ENCODE measurements at places on chromosomes 2 and 18.

- DNase-seq = no peak
Measured at GRCh38 chr18:36328385-36328858, 30.9 kb downstream of the FHOD3 start.

DNA sequence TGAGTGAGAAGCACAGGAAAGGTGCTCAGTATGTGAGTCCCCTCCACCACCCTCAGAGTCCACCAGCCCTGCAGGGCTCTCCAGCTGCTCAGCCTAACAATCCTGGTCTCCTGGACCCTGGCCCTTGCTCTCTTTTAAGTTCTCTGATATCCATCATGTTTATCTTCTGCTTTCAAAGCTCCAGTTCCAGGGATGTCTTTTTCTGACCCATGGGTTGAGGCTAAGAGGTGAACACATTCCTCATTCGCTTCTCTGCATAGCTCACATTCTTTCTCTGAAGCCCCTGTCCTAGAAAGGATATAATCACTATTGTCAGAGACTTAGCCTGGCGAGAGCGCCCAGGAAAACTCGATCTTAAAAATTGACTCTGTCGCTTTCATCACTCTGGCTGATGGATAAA, 86.4 kb downstream of the ARL4C start:
- DNase-seq = no peak

DNA sequence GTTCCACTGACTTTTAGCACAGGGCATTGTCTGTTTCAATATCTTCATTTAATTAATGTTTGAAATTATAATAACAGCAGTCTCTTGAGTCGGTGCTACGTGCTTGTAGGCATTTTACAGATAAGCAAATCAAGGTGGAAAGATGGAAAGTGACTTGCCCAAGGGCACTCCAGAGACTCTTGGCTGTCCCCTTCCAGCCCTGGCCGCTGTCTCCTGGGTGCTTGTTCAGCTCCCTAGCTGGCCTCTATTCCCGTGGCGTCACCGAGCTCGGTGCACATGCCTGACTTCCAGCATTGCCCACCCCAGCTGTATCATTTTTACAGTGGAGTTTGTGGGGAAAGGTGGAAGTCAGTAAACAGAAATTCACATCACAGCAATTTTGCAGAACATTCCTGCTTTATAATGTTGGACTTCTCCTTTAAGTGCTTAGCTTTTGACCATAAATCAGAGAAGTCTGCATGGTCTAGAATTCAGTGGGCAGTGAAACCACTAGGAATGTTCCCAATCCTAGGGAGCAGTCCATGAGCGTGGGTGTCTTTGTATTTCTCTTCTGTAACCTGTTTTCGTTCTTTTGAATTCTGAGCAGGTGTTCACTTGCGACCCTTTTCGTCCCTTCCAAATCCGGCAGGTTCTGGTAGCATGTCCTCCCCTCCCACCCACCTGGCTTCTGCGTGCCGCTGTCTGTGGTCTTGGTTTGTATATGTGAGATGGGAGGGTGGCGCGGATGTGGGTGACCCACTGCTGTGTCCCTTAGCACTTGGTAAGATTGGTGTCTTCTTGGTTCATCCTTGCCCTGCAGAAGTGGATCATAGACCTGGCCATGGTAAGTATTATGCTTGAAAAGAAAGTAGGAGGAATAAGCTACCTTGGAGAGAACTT, 8.4 kb downstream of the SLC66A3 start:
- no peak for DNase-seq

GRCh38 chr2:112482309-112483041, 519 bp downstream of the TTL start:
- no peak for DNase-seq

GRCh38 chr18:43265465-43265864, 11.8 kb downstream of the SYT4 start:
- no peak for DNase-seq

DNA sequence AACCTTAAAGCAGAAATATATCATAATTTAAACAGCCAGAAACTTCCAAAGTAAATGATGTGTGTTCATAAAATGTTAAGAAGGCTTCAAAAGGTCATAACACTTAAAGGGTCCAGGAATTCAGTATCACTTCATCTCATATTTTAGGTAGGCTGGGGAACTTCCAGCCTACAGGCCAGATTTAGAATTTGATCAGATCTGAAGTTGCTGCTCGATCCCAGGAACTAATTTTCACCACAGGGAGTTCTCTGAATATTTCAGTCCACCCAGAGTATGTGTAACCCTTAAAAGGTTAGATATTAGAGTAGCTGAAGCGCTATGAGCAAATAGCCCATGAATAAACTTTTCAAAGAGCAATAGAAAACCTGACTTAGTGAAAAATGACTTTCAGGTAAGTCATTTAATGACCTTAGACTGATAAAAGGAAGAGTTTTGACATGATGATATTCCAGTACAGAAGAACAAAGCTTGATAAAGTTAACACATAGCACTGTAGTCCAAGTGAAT, 1.7 kb downstream of the WIPF1 start:
- no peak for DNase-seq

DNA sequence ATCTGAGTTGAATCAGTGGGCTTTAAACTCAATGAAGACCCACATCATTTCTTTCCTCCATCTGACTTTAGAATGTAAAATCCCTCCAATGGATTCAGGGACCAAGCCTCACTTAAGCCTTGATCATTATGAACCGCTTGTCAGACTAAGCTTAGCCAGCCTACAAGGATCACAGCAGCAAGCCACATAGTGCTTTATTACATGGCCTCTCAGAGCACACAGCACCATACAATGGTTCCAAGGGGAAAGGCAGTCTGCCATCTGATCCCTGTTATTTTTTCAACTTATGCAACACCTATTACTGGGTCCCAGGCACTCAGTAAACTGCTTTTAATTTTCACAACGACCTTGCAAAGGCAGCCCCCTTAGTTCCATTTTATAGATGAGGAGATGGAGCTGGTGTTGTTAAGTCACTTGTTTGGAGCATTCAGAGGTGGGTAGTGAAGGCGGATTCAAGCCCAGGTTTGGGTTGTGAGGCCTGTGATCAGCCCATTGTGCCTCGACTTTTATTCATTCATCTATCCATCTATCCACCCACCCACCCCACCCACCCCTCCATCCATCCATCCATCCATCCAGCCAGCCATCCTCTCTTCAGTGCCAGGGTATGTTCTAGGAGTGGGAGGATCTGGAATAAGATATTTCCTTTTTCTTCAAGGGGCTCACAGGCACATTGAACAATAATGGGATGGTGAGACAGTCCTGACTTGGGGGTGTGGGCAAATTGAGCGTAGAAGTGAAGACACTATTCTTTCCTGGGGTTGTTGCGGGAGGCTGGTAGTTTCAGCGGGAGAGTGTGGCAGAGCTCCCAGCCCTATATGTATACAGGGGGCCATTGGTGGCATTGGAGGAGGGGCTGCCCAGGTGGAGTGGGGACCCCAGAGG, 141.2 kb downstream of the MYCN start:
- no peak for DNase-seq

- DNase-seq = no peak
Measured at GRCh38 chr2:170665743-170666142, 49.4 kb upstream of the SP5 start.

GRCh38 chr2:229765721-229766120, 51.4 kb upstream of the DNER start:
- DNase-seq = no peak

GRCh38 chr18:741931-742512, 29.6 kb upstream of the ENOSF1 start:
- DNase-seq = peak; percentile 81

GRCh38 chr2:47720036-47720435, 62.9 kb upstream of the MSH6 start:
- DNase-seq = no peak

DNA sequence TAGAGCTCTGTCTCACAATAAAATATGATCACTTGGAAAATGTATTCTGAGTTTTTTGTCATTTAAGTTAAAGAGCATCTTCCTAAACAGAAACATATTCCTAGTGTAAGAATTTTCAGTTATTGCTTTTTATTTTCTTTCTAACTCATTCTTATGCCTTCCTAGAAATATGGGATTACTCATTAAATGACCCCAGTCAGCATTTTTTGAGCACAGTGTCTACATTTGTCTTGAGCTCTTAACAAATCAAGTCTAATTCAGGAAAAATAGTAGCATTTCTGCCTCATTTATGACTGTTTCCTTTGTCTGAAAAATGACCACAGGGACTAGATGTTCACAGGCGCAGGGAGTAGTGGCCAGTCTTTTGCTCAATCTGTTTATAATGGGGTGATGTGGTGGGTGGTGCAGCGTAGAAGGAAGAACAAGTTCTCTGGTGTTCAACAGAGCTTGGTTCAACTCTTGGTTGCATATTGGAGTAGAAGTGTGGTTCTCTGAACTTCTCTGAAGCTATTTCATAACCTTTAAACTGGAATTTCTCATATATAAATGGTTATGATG, 267.1 kb downstream of the CYRIA start:
- no peak for DNase-seq
